Mesenchymal stem cell (in vitro differentiated cells and primary cell): ENCODE measurements at places on chromosomes 4 and X.

DNA sequence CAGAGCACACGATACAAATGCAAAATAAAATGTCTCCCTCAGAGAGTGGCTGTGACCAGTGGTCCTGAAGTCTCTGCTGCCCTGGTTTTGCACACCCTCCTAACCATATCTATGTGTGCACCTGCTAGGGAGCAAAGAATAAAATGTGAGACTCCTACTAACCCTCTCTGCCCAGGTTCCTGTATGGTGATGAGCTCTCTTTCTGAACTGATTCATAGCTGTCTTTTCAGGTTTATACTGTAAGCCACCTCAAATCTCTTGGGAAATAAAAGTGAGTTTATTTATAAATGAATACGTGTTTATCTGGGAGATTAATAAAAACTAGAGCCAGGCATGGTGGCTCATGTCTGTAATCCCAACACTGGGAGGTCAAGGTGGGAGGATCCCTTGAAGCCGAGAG lies 126.0 kb upstream of the RBPJ start:
- DNase-seq, result no peak

- peak; percentile 32 for DNase-seq
These were observed 270.6 kb upstream of the GK2 start for GRCh38 chr4:79678472-79679202.

GRCh38 chr4:163939597-163939996 lies 445.1 kb downstream of the TMA16 start:
- DNase-seq, result no peak

DNA sequence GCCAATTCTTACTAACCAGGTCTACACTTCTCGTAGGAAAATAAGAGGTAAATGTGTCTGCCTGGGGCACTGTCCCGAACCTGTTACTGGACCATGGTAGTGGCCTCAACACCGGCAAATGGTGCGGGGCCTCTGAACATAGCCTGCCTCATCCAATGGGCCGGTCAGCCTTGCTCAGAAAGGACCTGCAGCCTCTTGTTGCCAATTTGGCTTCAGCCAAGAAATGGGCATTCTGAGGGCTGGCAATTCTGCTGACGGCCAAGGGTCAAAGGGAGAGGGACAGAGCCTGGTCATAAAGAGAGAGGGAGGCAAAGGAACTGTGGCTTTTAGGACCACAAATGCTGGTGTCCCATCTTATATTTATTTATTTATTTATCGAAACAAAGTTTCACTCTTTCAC lies 69.5 kb upstream of the ATP6AP2 start:
- DNase-seq, result no peak

GRCh38 chr4:184402239-184402638 lies 72.1 kb downstream of the IRF2 start:
- DNase-seq, result no peak

GRCh38 chr4:10584042-10584441 lies 100.5 kb downstream of the CLNK start:
- peak; percentile 92 for DNase-seq

GRCh38 chr4:171484681-171485080 lies 328.5 kb upstream of the GALNTL6 start:
- no peak for DNase-seq

- DNase-seq, result no peak
These were observed 460.1 kb downstream of the NAF1 start for GRCh38 chr4:162706632-162707031.

- DNase-seq, result no peak
These were observed 45.7 kb downstream of the SSX7 start for GRCh38 chrX:52608961-52609360.

DNA sequence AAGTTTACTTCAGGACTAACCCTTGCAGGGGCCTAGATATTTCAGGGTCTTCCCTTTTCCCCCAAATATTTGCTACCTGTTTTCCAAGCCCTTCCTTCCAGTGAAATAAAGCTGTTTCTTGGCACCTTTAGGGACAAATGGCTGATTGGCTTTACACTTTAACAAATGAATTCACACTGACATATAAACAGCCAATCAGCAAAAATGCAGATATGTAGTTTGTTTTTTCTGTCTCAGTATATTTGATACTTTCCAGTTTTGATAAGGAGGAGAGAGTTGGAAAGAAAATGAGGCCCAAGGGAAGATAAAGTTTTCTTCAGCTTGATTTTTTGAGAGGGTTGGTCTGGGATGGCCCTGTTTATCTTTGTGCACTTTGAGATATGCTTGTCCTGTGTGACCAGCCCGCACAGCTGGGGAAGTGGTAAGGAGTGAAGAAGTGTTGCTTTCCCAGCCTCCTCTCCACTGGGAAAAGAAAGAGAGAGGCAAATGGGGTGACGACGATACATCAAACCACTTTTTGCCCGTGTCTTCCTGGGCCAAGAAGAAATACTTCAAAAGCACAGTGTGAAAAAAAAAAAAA lies 67.5 kb downstream of the MGST2 start:
- DNase-seq, result peak; percentile 19

DNA sequence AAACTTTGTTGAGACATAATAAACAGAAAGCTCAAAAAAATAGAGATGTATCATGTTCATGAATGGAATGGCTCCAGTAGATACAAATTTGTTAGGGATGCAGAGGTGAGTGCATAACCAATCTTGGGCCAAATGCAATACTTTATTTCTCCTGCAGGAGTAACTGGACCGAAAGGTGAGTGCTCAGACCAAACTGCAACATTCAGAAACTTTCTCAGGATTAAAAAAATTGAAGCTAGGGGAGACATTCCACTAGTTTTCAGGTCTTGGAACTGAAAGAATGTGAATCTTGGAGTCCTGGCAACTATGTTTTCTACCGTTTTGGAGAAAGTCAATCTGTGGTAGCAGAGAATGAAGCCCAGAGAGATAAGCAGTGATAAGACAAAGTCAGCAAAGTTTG lies 21.2 kb upstream of the LCORL start:
- no peak for DNase-seq

DNA sequence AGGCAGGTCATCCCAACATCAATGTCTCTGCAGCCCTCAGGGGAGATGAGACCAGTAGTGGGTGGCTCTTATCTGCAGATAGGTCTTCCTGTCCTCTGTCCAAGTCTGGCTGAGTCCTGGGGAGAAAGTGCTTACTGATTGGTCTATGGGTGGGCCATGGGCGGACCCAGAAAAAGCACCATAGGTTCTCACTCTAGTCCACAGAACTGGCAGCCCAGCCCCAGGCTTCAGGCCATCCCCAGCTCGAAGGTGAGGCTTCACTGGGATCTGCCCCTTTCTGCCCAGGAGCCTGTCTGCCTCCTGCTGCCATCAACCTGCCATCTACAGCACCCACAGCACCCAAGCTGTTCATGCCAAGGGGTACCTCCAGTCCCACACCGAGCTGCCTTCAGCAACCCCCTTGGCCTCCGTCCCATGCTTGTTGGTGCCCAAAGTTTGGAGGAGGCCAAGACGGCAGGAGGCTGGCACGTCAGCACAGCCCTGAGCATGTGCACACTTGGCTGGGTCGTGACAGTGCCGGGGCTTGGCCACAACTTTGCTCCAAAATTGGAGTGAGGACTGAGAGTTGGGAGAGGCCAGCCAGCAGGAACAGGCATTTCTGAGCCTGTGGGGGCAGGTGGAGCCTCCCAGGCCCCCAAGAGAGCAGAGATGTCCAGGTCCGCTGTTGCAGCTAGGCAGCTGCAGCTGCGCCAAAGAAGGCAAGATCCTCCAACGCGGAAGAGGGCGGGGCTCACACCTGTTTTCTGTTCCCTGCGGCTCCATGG lies 99.6 kb downstream of the IQCM start:
- no peak for DNase-seq

GRCh38 chr4:174928174-174928573 lies 10.0 kb downstream of the ADAM29 start:
- no peak for DNase-seq

DNA sequence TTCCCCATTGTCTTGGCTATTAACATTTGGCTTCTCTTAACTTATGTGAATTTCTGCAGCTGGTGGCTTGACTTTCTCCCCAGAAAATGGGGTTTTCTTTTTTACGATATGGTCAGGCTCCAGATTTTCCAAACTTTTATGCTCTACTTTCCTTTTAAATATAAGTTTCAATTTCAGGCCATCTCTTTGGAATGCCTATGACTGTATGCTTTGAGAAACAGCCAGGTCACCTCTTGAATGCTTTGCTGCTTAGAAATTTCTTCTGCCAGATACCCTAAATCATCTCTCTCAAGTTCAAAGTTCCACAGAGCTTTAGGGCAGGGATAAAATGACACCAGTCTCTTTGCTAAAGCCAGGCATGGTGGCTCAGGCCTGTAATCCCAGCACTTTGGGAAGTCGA lies 212.9 kb upstream of the SMIM31 start:
- DNase-seq, result no peak

DNA sequence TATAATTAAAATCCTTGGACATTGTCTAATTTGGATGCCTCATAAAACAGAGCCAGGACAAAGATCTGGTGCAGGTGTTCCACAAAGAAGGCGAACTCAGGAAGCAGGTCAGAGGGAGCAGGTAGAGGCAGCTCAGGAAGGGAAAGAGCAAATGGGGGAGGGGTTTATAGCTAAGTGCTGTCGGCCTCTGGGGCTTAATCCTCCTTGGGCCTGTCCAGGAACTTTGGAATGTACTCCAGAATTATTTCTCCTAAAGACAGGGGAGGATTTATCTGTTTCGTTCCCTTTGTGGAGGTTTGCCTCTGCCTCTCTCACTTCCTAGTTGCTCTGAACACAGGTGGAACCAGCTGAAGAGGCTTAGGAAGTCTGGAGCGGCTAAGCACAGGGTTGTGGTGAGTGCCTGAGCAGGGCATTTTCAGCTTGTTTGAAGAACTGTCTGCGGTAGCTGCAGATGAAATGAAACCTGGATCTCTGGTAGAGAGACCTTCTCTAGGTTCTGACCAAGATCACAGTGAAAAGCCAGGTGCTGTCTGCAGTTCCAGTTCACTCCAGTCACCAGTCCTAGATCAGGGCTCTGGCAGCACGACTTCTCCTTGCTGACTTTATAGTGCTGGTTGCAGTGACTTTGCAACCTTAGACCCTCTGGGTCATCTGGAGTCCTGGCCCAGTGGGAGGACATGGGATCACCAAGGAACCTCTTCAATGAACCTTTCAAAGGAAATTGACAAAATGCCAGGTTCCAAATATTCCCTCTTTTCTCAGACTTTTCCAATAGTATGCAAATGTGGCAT lies 519.2 kb downstream of the PCDH10 start:
- DNase-seq, result no peak

DNA sequence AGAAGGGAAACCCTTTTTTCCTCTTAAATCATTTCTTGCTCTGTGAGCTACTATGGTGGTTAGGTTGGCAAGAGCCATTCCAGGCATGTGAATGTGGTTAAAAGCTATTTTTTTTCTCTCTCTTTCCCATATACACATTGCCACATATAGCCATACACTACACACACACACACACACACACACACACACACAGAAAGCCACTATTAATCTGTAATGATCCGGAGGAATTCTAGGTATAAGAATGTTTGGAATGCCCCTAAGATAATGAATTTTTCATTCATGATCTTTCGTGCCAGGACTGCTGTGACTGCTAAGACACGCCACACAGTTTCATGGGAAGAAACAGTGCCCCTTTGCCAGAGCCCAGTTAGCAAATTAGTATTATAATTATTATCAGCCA lies 21.8 kb upstream of the TLL1 start:
- DNase-seq, result no peak

- DNase-seq, result no peak
These were observed 1848.9 kb upstream of the TENM3 start for GRCh38 chr4:180394312-180394711.

DNA sequence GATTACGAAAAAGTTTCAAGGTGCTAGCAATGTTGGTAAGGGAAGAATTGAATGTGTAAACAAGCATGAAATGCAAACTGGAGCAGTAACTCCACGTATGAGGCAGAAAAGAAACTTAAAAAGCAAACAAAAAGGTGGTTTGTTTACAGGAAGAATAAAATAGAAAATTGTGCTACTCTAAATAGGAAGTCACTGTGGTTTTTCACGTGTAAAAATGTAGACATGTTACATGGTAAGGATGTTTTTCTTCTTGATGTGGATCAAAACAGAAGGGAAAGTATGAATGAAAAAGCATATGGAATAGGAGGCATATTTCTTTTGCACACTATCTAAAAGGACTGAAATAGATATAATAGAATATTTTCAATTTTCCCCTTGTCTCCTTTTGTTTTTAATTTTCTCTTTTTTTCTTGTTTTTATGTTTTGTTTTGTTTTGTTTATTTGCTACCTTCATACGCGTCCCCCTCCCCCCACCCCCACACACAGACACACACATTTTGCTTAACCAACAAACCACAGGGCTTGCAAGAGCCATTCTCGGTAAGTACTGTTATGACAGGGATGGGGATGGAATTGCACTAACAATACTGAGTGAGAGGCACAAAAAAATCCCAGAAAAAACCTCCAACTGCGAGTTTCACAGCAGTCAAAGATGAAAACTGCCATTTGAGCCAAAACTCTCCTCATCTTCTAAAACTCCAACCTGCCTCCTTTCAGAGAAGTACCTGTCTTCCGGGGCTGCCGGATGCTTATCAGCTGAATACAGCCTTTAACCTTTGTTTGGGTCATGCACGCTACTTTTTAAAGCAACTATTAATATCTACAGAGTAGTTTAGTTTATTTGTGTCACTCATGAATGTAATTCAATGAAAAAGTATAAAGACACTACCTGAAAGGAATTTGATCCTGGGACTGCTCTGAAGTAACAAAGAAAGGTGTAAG lies 135.8 kb downstream of the IL15 start:
- DNase-seq, result no peak

DNA sequence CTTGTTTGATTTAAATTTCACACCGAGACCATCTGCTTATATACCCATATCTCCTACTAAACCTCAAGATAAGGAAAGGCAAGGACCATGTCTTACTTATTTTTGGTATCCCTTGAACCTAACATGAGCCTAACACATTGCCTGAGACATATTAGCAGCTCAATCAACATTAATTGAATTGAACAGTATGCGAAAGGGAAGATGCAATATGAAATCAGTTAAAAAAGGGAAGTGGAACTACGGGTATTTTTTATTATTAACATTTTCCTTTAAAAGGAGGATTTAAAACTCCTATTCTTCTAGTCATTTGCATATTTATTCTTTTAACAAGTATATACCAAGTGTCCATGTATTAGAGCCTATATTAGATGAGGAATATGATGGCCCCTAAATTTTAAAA lies 197.0 kb downstream of the CAMK2D start:
- no peak for DNase-seq

GRCh38 chr4:37705571-37705970 lies 19.4 kb upstream of the RELL1 start:
- DNase-seq, result no peak

GRCh38 chr4:95510145-95510544 lies 38.6 kb downstream of the UNC5C start:
- DNase-seq, result peak; percentile 56

- DNase-seq, result no peak
These were observed 30.0 kb downstream of the WDR1 start for GRCh38 chr4:10086506-10087120.

GRCh38 chr4:184309241-184310170 lies 91.8 kb upstream of the ENPP6 start:
- DNase-seq, result no peak

GRCh38 chr4:74919783-74920182 lies 13.1 kb upstream of the PARM1 start:
- DNase-seq, result no peak
